Esophagus squamous epithelium (tissue), 5 donors: ENCODE measurements at places on chromosomes 1 and 21.

DNA sequence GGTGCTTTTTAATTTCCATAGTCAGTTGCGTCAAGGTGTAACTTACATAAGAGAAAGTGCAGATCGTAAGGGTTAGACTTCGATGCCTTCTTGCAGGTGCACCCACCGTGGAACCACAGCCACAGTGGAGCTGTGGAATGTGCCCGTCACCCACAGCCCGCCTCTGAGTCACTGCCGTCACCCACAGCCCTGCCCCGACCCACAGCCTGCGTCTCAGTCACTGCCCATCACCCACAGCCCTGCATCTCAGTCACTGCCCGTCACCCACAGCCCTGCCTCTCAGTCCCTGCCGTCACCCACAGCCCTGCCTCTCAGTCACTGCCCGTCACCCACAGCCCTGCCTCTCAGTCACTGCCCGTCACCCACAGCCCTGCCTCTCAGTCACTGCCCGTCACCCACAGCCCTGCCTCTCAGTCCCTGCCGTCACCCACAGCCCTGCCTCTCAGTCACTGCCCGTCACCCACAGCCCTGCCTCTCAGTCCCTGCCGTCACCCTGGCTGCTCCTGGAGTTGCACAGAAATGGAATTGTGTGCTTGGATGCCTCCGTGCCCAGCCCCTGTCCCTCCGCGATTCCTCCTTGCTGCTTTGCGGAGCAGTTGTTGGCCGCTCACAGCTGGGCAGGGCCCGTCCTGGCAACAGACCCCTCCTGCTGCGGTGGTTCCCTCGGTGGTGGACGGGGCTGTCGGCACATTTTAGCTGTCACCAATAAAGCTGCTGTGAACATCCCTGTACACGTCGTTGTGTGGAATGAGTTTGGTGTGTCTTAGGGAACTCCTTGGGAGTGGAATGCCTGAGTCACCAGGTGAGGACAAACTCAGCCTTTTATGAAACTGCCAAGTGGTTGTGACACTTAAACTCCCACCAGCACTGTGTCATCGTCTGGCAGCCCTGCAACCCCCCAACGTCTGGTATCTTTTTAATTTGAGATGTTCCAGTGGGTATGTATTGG is 44.9 kb upstream of the COL6A2 start:
- no peak for DNase-seq
- peaks cover 14% of the 10 kb centered on the region for H3K4me1 ChIP-seq
- no peak overlapping the region for H3K4me3 ChIP-seq
- no peaks in the 10 kb centered on the region for H3K36me3 ChIP-seq
- H3K27me3 ChIP-seq: no peaks in the 10 kb centered on the region
- H3K27ac ChIP-seq: peak overlapping the region; percentile 90

DNA sequence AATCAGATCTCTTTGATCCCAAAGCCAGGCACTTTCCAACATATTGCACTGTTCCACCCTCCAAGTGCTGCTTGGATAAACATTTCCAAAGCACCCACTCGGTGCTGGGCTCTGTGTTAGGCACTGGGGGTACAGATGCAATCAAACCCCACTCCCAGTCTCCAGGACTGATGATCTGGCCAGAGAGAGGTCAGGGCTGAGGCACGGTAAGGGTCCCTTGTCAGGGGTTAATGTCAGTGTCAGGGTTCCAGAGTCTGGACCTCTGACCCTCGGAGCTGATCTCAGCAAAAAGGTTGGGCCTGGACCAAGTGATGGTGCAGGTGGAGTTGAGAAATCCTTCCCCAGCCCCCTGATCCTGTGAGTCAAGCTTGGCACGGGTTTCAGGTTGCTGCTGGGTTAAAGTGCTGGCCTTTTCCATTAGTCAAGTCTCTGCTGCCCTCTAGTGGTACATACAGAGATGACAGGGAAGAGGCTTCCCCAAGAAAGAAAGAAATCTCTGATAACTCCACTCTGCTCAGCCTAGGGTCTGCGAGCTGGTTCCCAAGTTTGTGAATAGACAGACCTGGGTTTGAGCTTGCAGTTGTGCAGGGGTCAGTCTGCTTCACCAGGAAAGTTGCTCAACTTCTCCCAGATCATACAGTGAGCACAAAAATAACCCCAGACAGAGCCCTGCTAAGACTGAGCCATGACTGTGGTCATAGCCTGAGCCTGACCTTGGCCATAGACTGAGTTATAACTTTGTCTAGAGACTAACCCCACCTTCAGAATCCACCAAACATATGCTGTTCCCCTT is 74.6 kb downstream of the DMRTA2 start:
- H3K4me3 ChIP-seq: no peak overlapping the region
- DNase-seq: no peak
- H3K4me1 ChIP-seq: no peaks in the 10 kb centered on the region
- H3K27me3 ChIP-seq: no peaks in the 10 kb centered on the region
- no peak overlapping the region for H3K27ac ChIP-seq
- H3K36me3 ChIP-seq: no peaks in the 10 kb centered on the region

- no peak overlapping the region for H3K4me3 ChIP-seq
- no peak overlapping the region for H3K27ac ChIP-seq
- H3K27me3 ChIP-seq: no peaks in the 10 kb centered on the region
- H3K36me3 ChIP-seq: peaks cover 37% of the 10 kb centered on the region
Measured at GRCh38 chr1:95067568-95067967, 5.2 kb downstream of the ALG14 start.

DNA sequence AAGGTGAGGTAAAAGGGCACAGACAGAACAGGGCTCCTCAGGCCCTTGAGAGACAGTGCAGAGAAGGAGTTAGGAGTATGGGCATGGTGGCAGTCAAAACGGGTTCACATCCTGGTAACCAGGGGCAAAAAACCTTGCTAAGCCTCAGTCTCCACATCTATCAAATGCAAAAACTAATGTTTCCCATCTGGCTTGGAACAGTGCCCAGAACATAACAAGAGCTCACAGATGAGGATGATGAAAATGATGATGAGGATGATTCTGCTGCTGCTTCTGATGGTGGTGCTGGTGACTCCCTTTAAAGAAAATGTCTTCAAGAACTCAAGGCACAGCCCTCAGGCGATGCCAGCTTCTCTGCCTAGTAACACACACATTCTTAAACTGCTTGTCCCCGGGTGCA is 24.1 kb downstream of the HHIPL2 start:
- H3K4me1 ChIP-seq: no peaks in the 10 kb centered on the region
- H3K27ac ChIP-seq: no peak overlapping the region
- H3K4me3 ChIP-seq: no peak overlapping the region
- DNase-seq: no peak
- no peaks in the 10 kb centered on the region for H3K27me3 ChIP-seq
- H3K36me3 ChIP-seq: no peaks in the 10 kb centered on the region

- no peaks in the 10 kb centered on the region for H3K36me3 ChIP-seq
- H3K4me1 ChIP-seq: no peaks in the 10 kb centered on the region
- DNase-seq: no peak
- H3K27ac ChIP-seq: no peak overlapping the region
- H3K4me3 ChIP-seq: no peak overlapping the region
- peaks cover 76% of the 10 kb centered on the region for H3K27me3 ChIP-seq
Measured at GRCh38 chr1:30633294-30633693, 90.1 kb downstream of the MATN1 start.

GRCh38 chr1:95021119-95021518 is 51.6 kb downstream of the ALG14 start:
- no peaks in the 10 kb centered on the region for H3K27me3 ChIP-seq
- no peaks in the 10 kb centered on the region for H3K36me3 ChIP-seq
- DNase-seq: no peak
- H3K4me3 ChIP-seq: no peak overlapping the region
- H3K4me1 ChIP-seq: peaks cover 20% of the 10 kb centered on the region

- no peak overlapping the region for H3K27ac ChIP-seq
- no peaks in the 10 kb centered on the region for H3K27me3 ChIP-seq
- H3K36me3 ChIP-seq: no peaks in the 10 kb centered on the region
- no peak overlapping the region for H3K4me3 ChIP-seq
- no peak for DNase-seq
Measured at GRCh38 chr1:233512538-233512937, 101.4 kb upstream of the KCNK1 start.

DNA sequence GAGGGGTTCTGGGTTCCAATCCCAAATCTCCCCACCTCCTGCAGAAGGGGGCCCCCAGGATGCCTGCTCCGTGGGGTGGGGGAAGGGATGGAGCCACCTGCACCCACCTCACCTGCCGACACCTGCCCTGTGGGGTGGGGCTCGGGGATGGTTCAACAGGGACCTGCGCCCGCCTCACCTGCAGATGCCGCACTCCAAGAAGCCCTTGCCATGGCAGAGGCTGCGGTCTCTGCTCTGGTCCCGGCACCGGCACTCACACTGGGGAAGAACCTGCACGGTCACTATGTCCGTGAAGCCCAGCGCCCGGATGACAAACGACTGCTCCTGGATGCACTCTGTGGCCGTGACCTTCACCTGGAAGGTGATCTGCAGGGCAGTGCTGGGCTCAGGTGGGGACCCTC is 18.1 kb upstream of the PTTG1IP start:
- H3K4me1 ChIP-seq: no peaks in the 10 kb centered on the region
- no peak for DNase-seq
- H3K27ac ChIP-seq: no peak overlapping the region
- H3K4me3 ChIP-seq: no peak overlapping the region

GRCh38 chr1:206415942-206416341 is 54.3 kb upstream of the IKBKE start:
- H3K27me3 ChIP-seq: no peaks in the 10 kb centered on the region
- H3K4me1 ChIP-seq: no peaks in the 10 kb centered on the region
- no peak for DNase-seq
- no peak overlapping the region for H3K27ac ChIP-seq

- no peaks in the 10 kb centered on the region for H3K4me1 ChIP-seq
- H3K27me3 ChIP-seq: peaks cover 66% of the 10 kb centered on the region
- no peaks in the 10 kb centered on the region for H3K36me3 ChIP-seq
- no peak overlapping the region for H3K4me3 ChIP-seq
- no peak for DNase-seq
Measured at GRCh38 chr1:25140073-25140797, 92.1 kb downstream of the SYF2 start.

DNA sequence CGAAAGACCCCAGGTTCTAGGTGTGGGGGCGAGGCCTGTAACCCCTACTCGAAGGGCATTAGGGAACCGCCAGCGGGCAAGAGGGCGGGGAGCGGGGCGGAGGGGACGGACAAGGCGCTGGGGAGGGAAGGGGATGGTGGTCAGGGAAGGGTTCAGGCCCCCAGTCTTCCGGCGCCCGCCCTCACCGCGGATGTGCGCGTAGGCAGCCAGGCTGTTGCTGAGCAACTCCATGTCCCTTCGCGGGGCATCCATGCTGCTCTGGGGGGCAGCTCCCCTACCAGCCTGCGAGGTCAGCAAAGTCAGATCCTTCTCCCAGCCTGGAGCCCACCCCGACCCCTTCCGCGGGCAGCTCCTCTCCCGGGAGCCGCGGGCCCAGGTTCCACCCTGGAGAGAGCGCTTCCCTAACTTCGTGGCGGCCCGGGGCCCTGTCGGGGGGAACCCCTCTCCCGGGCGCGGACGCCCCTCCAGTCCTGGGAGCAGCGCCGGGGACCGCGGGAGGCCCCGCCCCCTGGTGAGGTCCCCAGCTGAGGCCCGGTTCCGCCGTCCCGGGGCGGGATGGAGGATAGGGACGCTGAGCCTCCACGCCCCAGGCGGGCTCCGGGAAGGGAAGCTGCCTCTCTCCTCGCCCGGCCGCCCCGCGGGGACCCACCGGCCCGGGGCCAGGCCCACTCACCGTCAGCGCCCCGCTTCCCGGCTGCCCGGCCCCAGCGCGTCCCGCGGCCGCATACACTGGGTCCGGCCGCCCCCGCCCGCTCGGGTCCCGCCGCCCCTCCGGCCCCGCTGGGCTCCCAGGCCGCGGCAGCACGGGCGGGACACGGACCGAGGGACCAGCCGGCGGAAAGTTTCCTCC is 434 bp downstream of the EVA1B start:
- H3K27ac ChIP-seq: peak overlapping the region; percentile 77
- H3K36me3 ChIP-seq: no peaks in the 10 kb centered on the region
- peak overlapping the region; percentile 50 for H3K4me3 ChIP-seq
- peaks cover 43% of the 10 kb centered on the region for H3K4me1 ChIP-seq

- H3K27ac ChIP-seq: no peak overlapping the region
- no peaks in the 10 kb centered on the region for H3K4me1 ChIP-seq
- H3K36me3 ChIP-seq: no peaks in the 10 kb centered on the region
- no peak for DNase-seq
- H3K4me3 ChIP-seq: no peak overlapping the region
Measured at GRCh38 chr1:178566187-178566586, 53.3 kb downstream of the TEX35 start.

- no peaks in the 10 kb centered on the region for H3K27me3 ChIP-seq
- H3K36me3 ChIP-seq: no peaks in the 10 kb centered on the region
- no peak overlapping the region for H3K27ac ChIP-seq
Measured at GRCh38 chr1:18575620-18576019, 55.0 kb upstream of the PAX7 start.

DNA sequence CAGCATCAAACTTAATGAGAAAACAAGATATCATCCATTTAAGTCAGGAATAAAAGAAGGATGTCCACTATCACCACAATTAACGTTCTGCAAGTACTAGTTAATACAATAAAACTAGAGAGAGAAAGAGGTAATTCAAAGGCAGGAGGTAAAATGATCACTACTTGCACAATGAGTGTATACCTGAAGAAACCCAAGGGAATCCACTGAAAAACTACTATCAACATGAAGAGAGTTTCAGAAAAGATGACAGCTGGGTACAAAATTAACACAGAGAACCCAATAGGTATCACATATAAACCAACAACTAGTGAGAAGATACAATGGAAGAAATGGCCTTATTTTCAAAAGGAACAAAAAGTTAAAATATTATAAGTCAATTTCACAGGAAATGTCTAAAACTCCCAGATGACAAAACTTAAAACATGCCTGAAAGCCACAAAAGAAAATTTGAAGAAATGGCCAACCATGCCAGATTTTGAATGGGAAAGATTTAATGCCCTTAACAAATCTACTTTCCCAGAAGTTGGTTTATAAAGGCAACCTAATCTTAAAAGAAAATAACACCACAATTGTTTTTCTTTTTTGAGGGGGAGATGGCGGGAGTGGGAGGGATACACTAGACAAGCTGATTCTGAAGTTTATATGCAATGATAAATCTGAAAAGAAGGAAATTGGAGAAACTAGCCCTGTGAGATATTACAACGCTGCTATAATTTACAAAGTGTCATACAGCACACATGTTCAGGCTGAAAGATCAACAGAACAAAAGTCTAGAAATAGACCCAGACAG is 17.8 kb downstream of the VPS26C start:
- H3K4me3 ChIP-seq: no peak overlapping the region
- no peaks in the 10 kb centered on the region for H3K4me1 ChIP-seq
- no peak overlapping the region for H3K27ac ChIP-seq
- no peaks in the 10 kb centered on the region for H3K27me3 ChIP-seq
- no peaks in the 10 kb centered on the region for H3K36me3 ChIP-seq
- no peak for DNase-seq

DNA sequence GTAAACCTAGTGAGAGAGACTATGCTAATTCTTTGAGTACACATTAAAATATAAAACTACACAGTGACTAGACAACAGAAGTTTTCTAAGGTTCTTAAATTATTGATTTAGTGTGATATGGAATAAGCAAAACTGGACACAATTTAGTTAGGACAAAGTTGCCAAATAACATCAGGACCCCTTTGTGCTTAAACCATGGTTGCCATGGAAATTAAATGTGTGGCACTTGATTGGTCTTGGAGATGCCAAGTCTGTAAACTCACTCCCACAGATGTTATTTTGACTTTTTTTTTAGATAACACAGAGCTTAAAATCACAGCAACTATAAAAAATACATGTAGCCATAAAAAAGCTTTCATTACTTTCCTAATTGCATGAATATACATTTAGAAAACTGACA is 234.6 kb downstream of the BRINP3 start:
- DNase-seq: no peak
- no peaks in the 10 kb centered on the region for H3K36me3 ChIP-seq
- no peaks in the 10 kb centered on the region for H3K27me3 ChIP-seq
- no peak overlapping the region for H3K4me3 ChIP-seq
- H3K27ac ChIP-seq: no peak overlapping the region

- DNase-seq: no peak
- no peak overlapping the region for H3K4me3 ChIP-seq
- H3K4me1 ChIP-seq: peaks cover 24% of the 10 kb centered on the region
- H3K36me3 ChIP-seq: no peaks in the 10 kb centered on the region
- no peaks in the 10 kb centered on the region for H3K27me3 ChIP-seq
Measured at GRCh38 chr1:15201849-15202551, 45.0 kb upstream of the FHAD1 start.
